ENCODE measurements at places on chromosomes 6 and 20. TPM values are rescaled to one million over a fixed set of nuclear protein-coding genes. Genes with fewer than 3 reads are reported as not detected.

GRCh38 chr6:51778666-51779065 lies 308.7 kb downstream of the PKHD1 start:
- H3K4me1 ChIP-seq, result no peaks in the 10 kb centered on the region
- H3K36me3 ChIP-seq, result no peaks in the 10 kb centered on the region
- no peak for DNase-seq
- peaks cover 2% of the 10 kb centered on the region for H3K27me3 ChIP-seq

GRCh38 chr20:7902879-7903278 lies 37.4 kb downstream of the HAO1 start:
- no peak for DNase-seq
- H3K27me3 ChIP-seq, result peaks cover 16% of the 10 kb centered on the region
- H3K36me3 ChIP-seq, result no peaks in the 10 kb centered on the region

- DNase-seq, result no peak
- H3K36me3 ChIP-seq, result no peaks in the 10 kb centered on the region
- H3K4me1 ChIP-seq, result peaks cover 18% of the 10 kb centered on the region
- H3K4me3 ChIP-seq, result no peak overlapping the region
- H3K27me3 ChIP-seq, result no peaks in the 10 kb centered on the region
These were observed 330.1 kb upstream of the MARCKS start for GRCh38 chr6:113526995-113527394.

- no peak overlapping the region for H3K27ac ChIP-seq
- H3K36me3 ChIP-seq, result no peaks in the 10 kb centered on the region
- H3K27me3 ChIP-seq, result peaks cover 47% of the 10 kb centered on the region
- peaks cover 11% of the 10 kb centered on the region for H3K4me1 ChIP-seq
These were observed 22.9 kb downstream of the IRF4 start for GRCh38 chr6:414447-414846.

DNA sequence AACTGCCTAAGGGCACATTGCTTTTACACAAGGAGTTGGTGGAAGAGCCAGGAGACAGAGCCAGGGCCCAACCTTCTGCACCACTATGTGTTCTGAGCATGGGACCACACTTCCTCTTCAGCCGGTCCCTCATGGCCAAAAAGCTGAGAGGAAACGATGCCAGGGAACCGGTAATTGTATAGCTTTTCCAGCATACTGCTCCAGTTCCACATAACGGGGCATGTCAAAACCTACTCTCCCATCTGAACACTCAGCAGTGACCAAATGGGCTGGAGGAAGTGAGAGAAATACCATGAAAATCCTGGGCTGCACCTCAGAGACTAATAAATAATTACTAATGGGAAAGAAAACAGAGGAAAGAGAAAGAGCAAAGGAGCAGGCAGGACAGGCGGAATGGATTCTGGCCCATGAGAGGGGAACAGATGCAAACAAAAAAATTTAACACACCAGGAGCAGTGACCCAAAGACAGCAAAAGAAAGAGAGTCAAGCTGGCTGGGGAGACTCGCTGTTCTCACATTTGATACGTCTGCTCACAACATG lies 52.0 kb upstream of the BMP2 start:
- no peaks in the 10 kb centered on the region for H3K27me3 ChIP-seq
- H3K4me1 ChIP-seq, result peaks cover under 1% of the 10 kb centered on the region
- no peak overlapping the region for H3K4me3 ChIP-seq
- DNase-seq, result no peak

BPIFB1 gene
- total RNA-seq, result not detected

GDAP1L1 gene
- total RNA-seq, result 0.40 TPM

ARFGEF3 gene
- 6.1 TPM for total RNA-seq

TFB1M gene
- 27.9 TPM for total RNA-seq

Measured in mesothelial cell of epicardium (in vitro differentiated cells).